ENCODE measurements at places on chromosomes 5 and 9.

DNA sequence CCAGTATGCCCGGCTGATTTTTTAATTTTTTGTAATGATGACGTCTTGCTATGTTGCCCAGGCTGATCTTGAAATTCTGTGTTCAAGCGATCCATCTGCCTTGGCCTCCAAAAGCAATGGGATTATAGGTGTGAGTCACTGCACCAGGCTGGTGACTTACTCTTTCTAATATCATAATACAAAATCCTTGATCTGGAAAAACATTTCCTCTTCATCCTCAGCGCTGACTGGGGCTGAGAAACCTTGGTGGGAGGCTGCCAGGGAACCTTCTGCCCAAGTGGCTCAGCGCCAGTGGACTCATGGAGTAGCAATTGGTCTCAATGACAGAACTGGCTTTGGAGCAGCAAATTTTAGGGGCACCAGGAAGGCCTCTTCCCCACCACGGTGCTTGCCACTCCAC is 17.5 kb upstream of the SEMA4D start:
- DNase-seq = no peak

DNA sequence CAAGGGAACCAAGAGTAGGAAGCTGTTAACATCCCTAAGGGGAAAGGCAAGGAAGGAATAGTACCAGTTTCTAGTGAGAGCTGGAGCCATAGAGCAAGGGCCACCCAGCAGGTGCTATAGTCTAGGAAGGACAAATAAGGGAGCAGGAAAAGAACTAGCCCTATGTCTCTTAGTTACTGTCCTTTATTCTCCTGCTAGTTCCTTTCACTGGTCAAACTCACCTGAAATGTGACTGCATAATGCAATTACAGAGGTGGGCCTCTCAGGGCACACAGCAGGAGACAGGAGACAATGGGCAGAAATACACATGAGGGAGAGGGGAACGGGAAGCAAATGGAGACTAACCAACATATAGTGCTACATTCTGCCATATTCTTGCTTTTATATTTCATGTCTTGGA is 26.7 kb upstream of the FRMPD1 start:
- no peak for DNase-seq

DNA sequence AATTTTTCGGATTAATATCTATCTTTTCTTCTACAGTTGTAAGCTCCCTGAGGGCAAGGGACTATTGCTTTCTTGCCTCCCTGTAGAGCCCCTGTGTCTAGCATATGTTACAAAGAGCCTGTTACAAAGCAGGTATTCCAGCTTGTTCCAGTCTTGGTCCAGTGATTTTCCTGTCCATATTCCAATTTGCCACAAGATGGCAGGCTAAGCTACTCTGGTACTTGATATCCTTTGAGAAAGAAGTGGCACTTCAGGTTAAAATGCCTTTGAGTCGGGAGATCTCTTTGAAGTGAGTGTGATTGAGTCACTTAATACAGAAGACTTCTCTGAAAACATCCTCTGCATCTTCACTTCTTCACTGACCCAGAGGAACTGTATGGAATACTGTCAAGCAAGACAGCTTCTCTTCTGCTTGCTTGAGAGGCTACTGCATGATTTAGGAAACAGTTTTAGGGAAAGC is 24.5 kb downstream of the CAVIN4 start:
- DNase-seq = no peak

DNA sequence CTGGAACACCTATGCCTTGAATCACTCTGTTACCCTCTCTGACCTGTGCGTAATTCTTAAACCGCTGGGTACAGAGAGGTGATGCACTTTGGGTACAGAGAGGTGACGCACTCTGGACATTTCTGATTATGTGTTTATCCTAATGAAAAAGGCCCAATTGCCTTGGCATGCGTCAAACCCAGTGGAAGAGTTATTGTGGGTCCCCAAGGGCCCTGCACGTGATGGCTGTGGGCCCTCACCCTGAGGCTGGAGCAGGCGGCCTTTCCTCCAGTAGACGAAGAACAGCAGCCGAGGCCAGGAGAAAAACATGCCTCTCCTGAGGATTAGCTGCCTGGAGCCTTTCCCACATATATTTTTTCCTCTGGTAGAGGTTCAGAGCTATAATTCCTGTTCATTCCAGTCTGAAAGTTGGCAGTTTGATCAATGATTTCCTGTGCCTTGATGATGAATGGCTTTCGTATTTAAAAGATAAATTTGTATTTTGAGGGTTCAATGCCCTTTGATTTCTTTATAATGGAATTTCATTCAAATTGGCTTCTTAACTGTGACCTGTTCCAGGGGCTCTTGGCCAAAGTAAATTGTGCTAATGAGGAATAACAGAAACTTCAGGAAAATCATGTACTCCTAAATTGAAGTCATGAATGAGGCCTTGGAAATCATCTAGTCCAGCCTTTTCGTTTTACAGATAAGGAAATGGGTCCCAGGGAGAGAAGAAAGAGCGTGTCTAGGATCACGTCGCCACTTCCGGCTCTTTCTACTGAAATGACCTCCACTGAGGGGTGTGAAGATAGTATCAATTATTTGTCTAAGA is 22.8 kb downstream of the ACER2 start:
- DNase-seq = peak; percentile 59

- peak; percentile 63 for DNase-seq
Observed at GRCh38 chr5:177426566-177427210, at the start of gene GRK6. GRK6 (plus strand) TSS chr5:177426676; CDS start chr5:177426846, 170 bp downstream.

GRCh38 chr9:83240671-83241070 is 177.7 kb upstream of the RASEF start:
- no peak for DNase-seq

DNA sequence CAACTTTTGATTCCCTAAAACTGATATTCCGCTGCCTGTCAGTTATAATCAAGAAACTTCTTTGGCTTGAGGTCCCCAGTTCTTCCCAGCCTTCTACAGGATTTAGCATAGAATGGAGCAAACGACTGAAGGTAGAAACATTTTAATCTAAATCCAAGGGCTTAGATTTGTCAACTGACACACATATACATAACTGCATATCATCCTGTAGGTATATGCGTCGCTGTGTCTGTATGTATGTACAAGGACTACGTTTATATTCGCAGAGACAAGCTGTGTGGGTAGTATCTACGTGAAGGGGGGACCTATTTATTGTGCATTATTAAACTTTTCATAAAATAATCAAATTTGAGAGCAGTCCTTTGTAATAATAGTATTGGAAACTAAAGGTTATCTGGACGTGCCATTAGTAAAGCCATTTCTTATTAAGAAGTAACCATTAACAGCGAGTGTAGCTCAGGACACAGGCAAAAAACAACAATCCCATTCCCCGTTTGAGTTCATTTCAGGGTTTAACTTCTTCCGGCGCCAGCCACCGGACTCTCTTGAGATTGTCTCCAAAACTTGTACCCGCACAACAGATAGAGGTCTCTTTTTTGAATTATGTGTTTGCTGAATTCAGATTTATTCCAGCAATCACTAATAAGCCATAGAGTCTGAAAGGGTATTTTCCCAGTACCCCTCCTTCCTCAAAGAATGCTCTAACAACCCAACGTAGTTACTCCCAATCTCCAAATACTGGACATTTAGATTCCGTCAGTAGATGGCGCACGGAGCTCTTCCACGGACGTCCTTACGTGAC is 2.1 kb upstream of the MLLT3 start:
- peak; percentile 70 for DNase-seq

- DNase-seq = no peak
Observed at GRCh38 chr9:83584995-83585394, 37.9 kb upstream of the IDNK start.

GRCh38 chr5:141528291-141528984 is 39.6 kb downstream of the PCDHGC5 start:
- peak; percentile 86 for DNase-seq

DNA sequence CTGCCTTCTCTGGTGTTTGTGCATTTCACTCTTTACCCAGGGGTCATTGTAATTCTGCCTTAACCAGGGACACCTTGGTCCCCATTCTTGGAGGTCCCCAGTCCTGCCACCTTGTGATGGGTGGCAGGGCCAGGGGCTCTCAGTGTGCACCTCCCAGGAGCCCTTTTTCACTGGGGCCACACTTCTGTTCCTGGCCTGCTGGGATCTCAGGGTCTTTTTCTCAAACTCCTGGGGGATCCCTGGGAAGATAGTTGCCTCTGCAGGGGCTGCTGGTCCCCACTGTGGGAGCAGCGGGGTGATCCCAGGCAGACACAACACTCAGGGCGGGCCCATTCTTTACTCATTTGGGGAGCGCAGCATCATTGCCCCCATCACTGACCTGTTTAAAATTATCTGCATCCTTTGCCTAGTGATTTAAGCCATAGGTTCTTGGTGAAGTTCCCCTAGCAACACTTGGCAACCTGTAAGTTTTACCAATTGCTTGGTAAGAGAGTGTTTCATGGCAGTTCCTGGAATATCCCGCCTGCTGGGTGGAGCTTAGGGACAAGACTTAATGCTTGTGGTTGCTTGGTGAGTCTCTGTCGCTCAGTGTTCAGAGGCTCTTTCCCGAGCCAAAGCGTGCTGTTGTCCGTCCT is 15.7 kb downstream of the PHF2 start:
- DNase-seq = no peak
